H7 (cell line): ENCODE measurements at places on chromosomes 5 and 9.

DNA sequence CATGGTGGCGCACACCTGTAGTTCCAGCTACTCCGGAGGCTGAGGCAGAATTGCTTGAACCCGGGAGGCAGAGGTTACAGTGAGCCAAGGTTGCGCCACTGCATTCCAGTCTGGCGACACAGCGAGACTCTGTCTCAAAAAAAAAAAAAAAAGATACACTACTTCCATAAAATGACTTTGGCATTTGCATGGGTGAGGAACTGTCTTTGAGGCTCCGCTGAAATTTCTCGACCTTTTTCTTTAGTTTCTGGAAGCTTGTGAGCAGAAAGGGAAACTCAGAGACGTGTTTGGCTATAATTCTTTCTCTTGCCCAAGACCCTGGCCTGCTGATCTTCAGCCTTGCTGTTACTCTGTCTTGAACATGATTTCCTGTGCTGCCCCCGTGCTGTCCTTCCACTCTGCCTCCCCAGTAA is 37.3 kb downstream of the SPIN1 start:
- DNase-seq, result no peak

- no peak for DNase-seq
These were observed 893.2 kb downstream of the DTWD2 start for GRCh38 chr5:118095115-118095514.

GRCh38 chr9:89006267-89006666 is 15.0 kb downstream of the S1PR3 start:
- DNase-seq, result no peak

GRCh38 chr5:74717596-74717995 is 32.6 kb downstream of the HEXB start:
- DNase-seq, result no peak

GRCh38 chr9:41229408-41230401 is 40.6 kb upstream of the ZNG1F start:
- DNase-seq, result peak; percentile 5

- no peak for DNase-seq
These were observed 475.6 kb upstream of the PTGER4 start for GRCh38 chr5:40204144-40204543.

DNA sequence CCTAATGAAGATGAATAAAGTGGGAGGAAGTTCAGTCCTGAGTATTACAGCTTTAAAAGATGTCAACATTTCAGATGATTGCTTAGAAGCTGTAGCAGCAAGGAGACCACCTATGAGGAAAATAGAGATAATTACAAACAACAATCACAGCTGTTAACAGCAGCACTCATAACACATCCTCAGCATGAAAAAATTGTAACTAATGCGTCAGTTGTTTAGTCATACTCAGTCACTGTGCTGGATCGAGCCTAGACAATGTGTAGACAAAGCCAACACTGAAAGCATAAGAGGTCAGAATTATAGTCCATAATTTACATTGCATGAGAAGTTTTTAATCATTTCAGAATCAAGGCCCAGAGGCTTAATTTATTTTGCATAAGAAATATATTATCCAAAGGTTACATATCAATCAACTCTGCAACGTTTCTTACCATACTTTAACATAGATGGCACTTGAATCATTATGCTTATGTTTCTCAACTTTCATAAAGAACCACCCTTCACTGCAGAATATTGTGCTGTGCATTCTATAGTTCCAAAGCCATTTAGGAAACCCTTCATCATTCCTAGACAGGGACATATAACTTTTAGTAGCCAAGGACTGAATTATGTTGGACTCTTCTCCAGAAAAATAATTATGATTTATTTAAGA is 60.2 kb upstream of the HAPLN1 start:
- no peak for DNase-seq

GRCh38 chr9:134382733-134383132 is 56.5 kb downstream of the RXRA start:
- DNase-seq, result no peak

DNA sequence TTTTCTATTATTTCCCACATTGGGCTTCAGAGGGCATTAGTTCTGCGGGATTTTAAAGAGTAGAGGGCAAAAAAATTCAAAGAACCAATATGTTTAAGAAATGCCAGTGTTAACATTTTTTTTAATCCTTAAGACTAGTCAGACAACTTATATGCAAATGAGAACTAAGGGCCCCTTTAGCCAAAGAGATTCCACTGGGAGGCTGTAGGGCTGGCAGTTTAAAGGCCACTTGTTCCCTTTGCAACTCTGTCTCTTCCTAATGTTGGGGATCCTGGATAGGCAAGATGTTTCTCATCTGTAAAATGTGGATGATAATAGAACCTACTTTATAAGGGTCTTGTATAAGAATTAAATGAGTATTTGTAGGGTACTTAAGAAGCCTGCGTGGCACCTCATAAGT is 1395.9 kb downstream of the PTPRD start:
- peak; percentile 3 for DNase-seq

- no peak for DNase-seq
These were observed 46.8 kb downstream of the APTX start for GRCh38 chr9:32954642-32955041.

DNA sequence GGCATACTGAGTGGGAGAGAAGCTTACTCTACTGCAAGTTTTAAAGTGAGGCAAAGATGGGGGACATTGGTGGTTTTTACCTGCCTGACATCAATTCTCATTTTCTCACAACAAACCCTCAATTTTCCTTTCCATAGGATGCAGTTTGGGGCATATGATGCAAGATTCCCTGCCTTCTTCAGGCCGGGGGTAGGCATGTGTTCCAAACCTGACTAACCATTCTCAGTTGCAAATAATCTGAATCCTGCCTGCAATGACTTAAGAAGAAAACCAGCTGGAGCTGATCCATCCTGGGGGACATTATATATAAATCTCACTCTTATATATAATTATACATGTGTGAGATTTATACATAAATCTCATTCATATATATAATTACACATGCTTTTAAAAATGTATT is 223.6 kb upstream of the EFNA5 start:
- DNase-seq, result no peak

GRCh38 chr5:62616615-62617277 is 38.1 kb downstream of the LRRC70 start:
- DNase-seq, result no peak

GRCh38 chr5:94250985-94251384 is 367.4 kb downstream of the KIAA0825 start:
- no peak for DNase-seq

DNA sequence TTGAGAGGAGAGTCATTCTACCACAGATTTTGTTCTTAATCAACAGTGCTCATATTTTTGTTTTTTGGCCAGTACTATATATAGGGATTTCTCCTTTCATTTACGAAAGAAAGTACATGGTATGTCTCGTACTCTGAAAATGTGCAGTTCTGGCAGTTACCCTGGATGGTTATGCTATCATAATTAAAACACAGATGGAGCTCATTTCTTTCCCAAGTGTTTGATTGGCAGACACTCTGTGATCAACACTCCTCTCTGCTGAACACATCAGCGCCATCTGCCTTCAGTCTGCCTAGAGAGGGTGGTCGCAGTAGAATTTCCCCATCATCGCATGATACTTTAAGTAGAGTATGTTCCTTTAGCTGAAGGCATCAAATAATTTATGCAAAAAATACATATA is 64.5 kb downstream of the PAM start:
- no peak for DNase-seq

DNA sequence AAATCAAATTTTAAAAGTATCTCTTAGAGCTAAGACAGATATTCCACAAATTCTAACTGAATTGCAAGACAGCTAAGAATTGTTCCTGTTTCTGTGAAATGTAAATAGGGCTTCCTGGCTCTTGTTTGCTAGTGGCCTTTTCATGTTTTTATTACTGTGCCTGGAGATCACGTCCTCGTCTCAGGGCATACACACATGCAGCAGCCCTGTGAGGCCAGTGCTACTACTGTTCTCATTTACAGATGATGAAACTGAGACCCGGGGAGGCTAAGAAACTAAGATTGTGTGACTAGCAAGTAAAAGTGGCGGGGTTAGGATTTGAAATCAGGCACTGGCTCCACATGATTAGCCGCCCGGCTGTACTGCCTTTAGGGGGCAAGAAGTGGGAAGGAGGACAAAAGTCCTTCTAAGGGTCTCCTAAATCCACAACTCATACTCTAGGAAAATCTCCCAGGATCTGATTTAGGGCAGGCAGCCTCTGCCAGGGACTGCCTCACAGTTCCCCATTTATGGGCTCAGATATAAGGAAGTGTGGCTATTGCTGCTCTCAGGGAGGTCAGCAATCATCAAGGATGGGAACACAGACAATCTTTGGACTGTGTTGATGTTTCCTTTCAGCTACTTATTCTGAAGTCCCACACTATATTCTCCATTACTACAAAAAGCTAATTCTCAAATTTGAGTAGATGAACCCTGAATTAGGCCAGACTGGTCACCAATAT is 7.9 kb downstream of the PRUNE2 start:
- DNase-seq, result no peak

- DNase-seq, result peak; percentile 95
These were observed 20.3 kb upstream of the NINJ1 start for GRCh38 chr9:93154293-93154903.

DNA sequence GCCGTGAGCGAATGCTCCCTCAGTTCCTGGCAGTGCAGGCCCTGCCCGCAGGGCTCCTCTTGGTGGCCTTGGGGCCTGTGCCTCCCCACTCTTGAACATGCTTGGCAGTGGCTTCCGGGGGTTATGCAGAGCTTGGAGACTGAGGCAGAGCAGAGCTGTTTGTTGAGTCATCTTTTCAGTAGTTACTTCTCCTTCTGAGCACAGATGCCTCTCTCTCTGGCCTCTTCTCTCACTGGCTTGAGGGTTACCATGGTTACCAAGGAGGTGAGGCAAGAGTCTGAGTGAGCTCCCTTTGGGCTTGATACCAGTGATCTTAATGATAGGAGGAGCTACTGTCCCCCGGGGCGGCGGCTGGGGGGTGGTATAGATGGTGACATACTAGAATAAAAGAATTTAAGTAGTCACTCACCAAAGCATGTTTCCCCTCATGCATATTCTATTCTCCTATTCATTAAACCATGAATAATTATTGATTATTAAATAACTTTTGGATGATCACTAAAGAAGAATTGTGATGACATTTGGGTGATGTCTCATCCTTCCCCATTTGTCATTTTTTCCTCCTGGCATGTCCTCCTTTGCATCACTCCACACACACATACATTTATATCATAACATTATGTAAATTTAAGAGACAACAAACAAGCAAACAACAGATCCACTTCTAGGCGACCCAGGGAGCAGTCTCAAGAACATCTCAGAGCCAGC is 111.1 kb downstream of the ARHGAP26 start:
- DNase-seq, result peak; percentile 69

DNA sequence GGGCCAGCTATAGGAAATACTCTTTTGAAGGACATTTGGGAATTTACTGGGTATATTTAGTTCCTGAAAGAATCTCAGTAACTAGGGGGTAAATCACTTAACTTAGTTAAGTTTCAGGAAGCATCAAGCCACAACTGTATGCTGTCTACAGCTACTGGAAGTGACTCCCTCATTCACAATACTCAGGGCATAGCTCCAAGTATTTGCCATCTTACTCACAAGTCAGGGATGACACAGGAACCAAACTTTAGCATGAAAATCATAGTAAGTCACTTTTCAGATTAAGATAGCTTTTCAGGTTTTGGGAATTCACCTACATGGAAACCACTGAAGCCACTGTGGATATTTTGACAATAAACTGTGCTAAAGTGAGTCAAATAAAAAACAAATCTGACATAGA is 242.4 kb upstream of the ATP10B start:
- no peak for DNase-seq

DNA sequence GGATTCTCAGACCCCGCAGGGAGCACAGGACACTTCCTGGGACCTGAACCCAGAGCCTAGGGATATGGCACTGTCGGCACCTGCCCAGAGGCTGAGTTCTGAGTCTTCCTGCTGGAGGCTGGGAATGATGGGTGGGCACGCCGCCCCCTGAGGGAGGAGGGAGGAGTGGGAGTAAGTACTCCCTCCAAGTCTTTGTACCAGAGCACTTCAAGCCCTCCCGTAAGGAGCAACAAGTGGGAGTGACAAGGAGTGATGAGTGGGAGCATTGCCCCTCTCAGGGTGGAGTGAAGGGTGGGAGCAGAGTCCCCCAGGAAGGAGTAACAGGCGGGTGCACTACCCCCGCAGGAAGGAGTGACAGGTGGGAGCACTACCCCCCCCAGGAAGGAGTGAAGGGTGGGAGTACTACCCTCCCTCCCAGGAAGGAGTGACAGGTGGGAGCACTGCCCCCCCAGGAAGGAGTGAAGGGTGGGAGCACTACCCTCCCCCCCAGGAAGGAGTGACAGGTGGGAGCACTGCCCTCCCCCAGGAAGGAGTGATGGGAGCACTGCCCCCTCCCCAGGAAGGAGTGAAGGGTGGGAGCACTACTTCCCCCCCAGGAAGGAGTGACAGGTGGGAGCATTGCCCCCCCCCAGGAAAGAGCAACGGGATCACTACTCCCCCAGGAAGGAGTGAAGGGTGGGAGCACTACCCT is 100.1 kb downstream of the CACNA1B start:
- no peak for DNase-seq

- no peak for DNase-seq
These were observed 198.1 kb upstream of the TRPC7 start for GRCh38 chr5:136563489-136563888.

DNA sequence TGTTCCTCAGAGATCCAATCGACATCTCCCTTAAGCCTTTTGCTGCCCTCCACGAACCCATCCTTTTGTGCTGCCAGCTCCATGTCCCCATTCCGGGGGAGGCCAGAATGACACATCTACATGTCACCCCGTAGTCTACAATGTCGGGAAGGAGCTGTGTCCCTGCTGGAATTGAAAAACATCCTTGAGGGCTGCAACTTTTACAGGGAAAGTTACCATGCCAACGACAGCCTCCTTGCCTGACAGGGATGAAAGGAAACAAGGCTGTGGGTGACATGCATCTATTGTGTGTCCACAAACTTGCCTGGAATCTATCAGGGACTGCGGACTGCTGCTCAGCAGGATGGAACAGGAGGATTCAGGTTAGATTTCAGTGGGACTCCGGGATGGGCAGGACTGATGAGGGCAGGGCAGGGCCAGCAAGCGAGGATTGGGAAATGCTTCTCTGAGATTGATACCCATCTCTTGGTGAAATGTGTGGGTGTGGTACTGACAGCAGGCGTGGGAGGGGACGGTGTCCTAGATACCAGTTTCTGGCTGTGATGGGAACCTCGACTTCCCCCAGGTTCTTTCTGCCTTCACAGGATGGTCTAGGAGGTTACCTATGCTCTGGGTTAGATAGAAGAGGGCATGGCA is 25.5 kb downstream of the EGR1 start:
- no peak for DNase-seq

DNA sequence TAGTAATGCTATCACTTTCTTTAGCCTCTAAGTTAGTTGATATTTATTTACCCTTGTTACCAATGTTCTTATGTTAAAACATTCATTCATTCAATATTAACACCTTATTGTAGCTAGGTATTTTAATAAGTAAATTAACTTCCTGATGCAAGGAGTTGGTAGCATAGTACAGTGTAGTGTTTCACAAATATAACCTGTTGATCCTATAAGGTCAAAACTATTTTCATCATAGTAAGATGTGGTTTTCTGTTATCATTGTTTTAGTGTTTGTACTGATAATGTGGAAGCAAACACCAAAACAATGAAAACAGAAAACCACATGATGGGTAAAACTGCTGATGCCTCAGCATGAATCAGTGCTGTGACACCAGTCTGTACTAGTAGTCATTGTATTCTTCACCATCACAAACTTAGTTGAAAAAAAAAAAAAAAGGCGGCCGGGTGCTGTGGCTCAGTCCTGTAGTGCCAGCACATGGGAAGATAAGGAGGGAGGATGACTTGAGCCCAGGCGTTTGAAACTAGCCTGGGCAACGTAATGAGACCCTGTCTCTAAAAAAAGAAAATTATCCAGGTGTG is 36.5 kb downstream of the ZCCHC7 start:
- no peak for DNase-seq
